ENCODE measurements at places on chromosomes 7 and 10. TPM values are rescaled to one million over a fixed set of nuclear protein-coding genes. Genes with fewer than 3 reads are reported as not detected.

The NEUROG3 gene
- total RNA-seq = not detected

The PKD1L1 gene
- 0.03 TPM for total RNA-seq

The ZNF804B gene
- not detected for total RNA-seq

The OR2F1 gene
- total RNA-seq = not detected

The CTNNA3 gene
- not detected for total RNA-seq

The SPDYE9 gene
- not detected for total RNA-seq

The IL15RA gene
- 3.0 TPM for total RNA-seq

The LDB1 gene
- total RNA-seq = 51.1 TPM

The AASS gene
- 8.0 TPM for total RNA-seq

The LIPK gene
- total RNA-seq = not detected

The AVPI1 gene
- total RNA-seq = 29.7 TPM

GRCh38 chr7:131148258-131148657, 179.4 kb upstream of the MKLN1 start:
- DNase-seq = no peak
- peaks cover under 1% of the 10 kb centered on the region for H3K27me3 ChIP-seq
- H3K4me3 ChIP-seq = no peak overlapping the region
- H3K36me3 ChIP-seq = peaks cover 5% of the 10 kb centered on the region
- H3K27ac ChIP-seq = no peak overlapping the region

DNA sequence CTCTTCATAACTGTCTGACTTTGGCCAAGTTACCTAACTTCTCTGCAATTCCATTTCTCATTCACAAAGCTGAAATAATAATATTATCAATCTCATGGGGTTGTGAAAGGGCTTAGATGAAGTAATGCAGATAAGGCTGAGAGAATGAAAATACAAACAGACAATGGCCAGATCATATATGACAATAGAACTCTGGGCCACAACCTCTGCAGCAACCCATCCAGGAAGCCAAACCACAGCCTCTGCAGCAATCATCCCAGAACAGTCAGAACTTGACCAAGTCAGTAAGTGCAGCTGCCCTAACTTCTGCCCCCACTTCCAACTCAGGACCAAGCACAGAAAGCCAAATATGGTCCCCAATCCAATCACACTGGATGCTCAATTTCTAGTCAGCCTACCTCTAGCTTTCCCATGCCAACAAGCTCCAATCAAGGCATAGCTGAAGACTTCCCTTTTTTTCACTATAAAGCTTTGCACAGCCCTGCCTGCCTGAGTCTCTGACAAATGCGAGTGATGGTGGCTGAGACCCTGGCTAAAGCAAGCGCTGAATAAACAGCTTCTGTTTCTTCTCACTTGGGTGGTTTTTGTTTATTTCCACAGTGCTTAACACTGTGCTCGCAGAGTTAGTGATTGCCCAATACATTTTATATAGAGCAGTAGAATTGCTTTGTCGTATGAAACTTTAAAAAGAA, 34.8 kb upstream of the TNPO3 start:
- H3K4me1 ChIP-seq = peaks cover 13% of the 10 kb centered on the region
- DNase-seq = no peak
- no peak overlapping the region for H3K27ac ChIP-seq
- H3K27me3 ChIP-seq = peaks cover 18% of the 10 kb centered on the region

GRCh38 chr10:77428691-77429395, 208.8 kb downstream of the KCNMA1 start:
- DNase-seq = peak; percentile 52
- H3K27ac ChIP-seq = peak overlapping the region; percentile 10
- H3K36me3 ChIP-seq = peaks cover 9% of the 10 kb centered on the region
- H3K27me3 ChIP-seq = no peaks in the 10 kb centered on the region
- no peak overlapping the region for H3K4me3 ChIP-seq
- peaks cover 65% of the 10 kb centered on the region for H3K4me1 ChIP-seq

DNA sequence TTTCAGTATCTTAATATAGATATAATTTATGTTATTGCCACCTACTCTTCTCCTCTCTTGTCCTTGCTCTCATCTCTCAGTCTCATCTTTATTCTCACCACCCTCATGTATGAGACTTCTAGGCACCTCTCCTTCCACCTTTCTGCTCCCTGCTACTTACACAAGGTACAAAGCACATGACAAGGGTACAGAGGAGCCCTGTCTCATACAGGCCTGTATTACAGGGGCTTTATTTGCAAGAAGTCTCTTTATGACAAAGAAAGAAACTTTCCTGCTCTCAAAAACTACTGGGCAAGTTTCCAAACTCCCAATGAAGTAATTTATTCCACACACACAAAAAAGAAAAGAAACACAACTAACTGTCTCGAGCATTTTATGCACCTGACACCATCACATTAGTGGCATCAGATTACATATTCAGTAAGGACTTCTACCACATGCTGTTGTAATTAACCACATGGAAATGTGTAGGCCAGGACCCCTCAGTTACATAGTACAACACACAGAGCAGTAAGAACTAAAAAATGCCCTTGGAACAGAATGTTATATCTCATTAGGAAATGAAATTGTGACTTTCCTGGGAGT, 253.1 kb downstream of the FZD1 start:
- H3K4me1 ChIP-seq = no peaks in the 10 kb centered on the region
- peaks cover 7% of the 10 kb centered on the region for H3K27me3 ChIP-seq
- H3K27ac ChIP-seq = no peak overlapping the region
- H3K36me3 ChIP-seq = no peaks in the 10 kb centered on the region
- no peak overlapping the region for H3K4me3 ChIP-seq

DNA sequence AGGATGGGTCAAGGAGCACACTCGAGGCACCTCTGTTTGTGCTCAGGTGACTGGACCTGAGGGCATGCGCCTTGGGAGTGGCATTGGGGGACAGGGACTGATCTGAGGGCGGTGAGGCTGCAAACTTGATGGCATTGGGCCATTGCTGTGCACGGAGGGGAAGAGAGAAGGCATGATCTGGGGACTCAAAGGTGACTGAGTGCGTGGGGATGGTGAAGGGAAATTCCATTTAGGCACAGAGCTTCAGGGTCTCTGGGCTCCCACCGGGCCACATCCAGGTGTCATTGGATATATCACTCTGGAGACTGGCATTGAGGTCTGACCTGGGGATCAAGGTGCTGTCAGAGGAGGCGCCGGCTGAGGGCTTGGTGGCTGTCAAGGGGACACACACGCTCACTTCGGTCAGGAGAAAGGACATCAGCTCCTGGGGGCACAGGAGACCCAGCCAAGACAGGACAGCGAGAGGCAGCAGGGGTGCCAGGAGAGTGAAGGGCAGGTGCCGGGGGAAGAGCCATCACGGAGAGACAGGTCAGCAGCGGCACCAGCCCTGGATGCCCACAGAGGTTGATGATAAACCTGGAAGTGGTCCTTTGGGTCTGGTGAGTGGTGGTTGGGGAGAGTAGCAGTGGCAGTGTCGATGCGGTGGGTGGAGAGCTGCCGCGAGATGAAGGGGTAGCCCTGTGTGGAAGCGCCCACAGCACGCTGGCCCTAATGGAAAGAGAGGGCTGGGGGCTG, 5.5 kb downstream of the ADCK2 start:
- H3K27me3 ChIP-seq = no peaks in the 10 kb centered on the region
- H3K4me1 ChIP-seq = peaks cover 24% of the 10 kb centered on the region
- no peak overlapping the region for H3K27ac ChIP-seq
- peaks cover 12% of the 10 kb centered on the region for H3K36me3 ChIP-seq
- H3K4me3 ChIP-seq = no peak overlapping the region

- no peak for DNase-seq
- no peak overlapping the region for H3K27ac ChIP-seq
- H3K36me3 ChIP-seq = no peaks in the 10 kb centered on the region
These were observed 1.7 kb upstream of the EMX2 start for GRCh38 chr10:117540640-117541404.

DNA sequence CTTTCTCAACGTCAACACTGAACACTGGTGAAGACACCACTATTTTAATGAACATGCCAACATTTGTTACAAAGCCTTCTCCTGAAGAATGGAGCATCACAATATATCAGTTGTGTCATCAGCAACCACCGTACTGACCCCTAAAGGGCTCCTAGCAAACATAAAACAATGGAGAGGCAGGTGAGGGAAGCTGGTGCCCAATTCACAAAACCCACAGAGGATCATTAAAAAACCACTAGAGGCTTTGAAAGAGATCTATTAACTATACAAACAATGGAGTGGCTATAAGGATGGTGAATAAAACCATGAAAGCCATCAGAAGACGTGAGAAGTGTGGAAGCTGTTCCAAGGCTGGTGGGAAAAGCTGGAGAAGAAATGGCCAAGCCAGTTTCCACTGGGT, 150.8 kb downstream of the FAM107B start:
- no peak overlapping the region for H3K4me3 ChIP-seq
- no peak for DNase-seq

- no peak overlapping the region for H3K27ac ChIP-seq
- no peaks in the 10 kb centered on the region for H3K4me1 ChIP-seq
- no peak for DNase-seq
These were observed 26.8 kb downstream of the ELFN1 start for GRCh38 chr7:1696671-1697498.

DNA sequence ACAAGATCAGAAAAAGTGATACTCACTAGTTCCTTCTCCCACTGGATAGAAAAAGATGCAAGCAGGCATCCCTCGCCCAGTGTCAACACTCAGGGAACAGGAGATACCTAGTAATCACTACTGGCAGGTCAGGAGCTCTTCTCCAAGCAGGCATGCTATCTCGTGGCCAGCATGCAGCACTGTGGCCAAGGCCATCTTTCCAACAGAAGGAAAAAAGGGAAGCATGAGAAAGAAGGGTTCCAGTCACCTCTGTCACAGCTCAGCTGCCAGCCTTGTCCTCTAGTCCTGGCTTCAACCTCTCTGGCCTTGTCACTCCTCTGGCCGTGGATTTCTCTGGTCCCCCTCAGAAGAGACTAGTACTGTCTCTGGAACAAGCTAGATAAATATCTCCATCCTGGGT, 45.3 kb downstream of the DLG5 start:
- DNase-seq = no peak
- H3K36me3 ChIP-seq = peaks cover 6% of the 10 kb centered on the region
- H3K27ac ChIP-seq = no peak overlapping the region
- 0 out of 2 replicates have a peak, but pooled peaks cover 1% of the 10 kb centered on the region for H3K27me3 ChIP-seq
- peaks cover 52% of the 10 kb centered on the region for H3K4me1 ChIP-seq

GRCh38 chr7:55493408-55493807, 78.9 kb downstream of the VOPP1 start:
- peak; percentile 32 for DNase-seq
- H3K4me3 ChIP-seq = no peak overlapping the region
- H3K27me3 ChIP-seq = no peaks in the 10 kb centered on the region

DNA sequence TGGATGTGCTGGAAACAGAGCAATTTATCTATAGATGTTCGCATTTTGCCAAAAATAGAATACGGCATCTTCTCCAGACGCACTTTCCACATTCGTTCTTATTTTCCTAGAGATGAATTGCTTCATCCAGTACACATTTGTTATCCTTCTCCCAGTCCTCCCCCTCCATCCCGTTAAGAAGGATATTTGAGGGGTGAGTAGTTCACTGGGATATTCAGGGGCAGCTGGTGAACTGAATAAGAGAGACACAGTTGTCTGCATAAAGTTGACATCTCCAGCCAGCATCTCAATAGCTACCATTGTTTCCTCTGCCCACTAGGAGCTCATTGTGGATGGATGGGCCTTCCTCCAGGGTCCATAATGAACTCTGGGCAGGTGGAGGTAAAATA, 456.8 kb upstream of the NRP1 start:
- peaks cover 3% of the 10 kb centered on the region for H3K27me3 ChIP-seq
- no peaks in the 10 kb centered on the region for H3K36me3 ChIP-seq
- H3K4me3 ChIP-seq = no peak overlapping the region
- H3K27ac ChIP-seq = no peak overlapping the region
- DNase-seq = no peak

DNA sequence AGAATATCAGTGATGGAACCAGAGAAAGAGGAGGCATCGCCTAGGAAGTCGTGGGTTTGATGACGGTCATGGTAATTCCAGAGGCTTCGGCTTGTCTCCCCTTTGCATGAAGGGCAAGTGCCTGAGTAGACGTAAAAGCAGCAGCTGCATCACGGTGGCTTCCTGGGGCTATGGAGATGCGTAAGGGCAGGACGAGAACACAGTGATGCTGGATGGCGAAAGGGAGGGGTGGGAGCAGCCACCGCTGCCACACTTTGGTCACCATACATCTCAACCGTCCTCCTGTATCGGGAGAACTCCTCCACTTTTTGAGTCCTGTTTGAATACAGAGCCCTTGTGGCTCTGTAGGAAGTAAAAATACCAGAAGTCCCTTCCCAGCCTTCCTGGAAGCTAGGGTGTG, 182.7 kb downstream of the ZMYND11 start:
- H3K27me3 ChIP-seq = peaks cover 7% of the 10 kb centered on the region
- H3K27ac ChIP-seq = no peak overlapping the region
- H3K36me3 ChIP-seq = peaks cover 31% of the 10 kb centered on the region
- peaks cover 23% of the 10 kb centered on the region for H3K4me1 ChIP-seq
- no peak for DNase-seq
